Heart left ventricle (tissue), 16 donors: ENCODE measurements at places on chromosomes 3 and 15.

DNA sequence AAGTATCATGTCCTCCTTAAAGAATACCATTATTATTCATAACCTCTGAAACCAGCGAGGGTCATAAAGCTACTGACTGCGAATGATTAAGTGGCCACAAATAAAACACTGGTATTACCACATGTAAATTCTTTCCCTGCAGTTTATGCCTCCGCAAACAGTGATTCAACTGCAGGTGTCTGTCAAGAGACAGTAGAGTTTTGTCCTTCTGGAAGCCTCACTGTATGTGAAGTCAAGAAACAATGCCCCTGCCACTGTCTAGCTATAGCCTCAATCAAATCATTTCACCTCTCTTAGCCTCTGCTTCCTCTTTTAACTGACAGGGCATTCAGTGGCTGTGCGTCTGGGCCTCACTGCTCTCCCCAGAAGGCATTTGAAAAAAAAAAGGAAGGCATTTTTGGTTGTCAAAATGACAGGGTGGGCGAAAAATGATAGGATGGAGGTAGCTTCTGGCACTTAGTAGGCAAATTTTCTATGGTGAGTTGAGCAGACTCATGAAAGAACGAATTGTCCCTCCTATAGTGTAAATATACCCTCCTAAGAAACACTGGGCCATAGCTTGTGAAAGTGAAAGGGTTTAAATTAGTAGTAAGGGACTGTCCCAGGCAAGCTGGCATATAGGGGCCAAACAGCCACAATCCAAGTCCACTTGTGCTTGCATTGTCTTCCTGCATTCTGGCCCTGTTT, 66.7 kb downstream of the FILIP1L start:
- DNase-seq: no peak

GRCh38 chr3:188822411-188822810, 349.4 kb upstream of the TPRG1 start:
- no peak for DNase-seq

GRCh38 chr15:67997996-67998395, 56.1 kb upstream of the PIAS1 start:
- no peak for DNase-seq

DNA sequence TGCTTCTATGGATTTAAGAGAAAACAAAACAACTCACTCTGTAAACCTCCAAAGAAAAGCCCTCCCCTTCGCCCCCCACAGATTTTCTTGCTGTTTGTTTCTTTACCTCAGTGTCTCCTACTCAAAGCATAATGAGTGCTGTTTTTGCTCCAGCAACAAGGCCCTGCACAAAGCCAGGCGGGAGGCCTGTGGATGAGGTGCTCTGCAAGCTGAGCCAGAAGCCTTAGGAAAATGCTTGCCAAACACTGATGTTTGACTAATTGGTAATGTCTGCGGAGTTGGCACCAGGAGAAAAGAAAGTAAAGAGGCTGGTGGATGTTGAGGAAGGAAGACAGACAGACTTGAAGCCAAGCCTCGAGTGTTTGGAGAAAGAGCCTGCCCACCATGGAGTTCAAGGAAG, 99.7 kb downstream of the RARB start:
- no peak for DNase-seq

GRCh38 chr3:184601576-184602371, 40.2 kb downstream of the EPHB3 start:
- DNase-seq: no peak

DNA sequence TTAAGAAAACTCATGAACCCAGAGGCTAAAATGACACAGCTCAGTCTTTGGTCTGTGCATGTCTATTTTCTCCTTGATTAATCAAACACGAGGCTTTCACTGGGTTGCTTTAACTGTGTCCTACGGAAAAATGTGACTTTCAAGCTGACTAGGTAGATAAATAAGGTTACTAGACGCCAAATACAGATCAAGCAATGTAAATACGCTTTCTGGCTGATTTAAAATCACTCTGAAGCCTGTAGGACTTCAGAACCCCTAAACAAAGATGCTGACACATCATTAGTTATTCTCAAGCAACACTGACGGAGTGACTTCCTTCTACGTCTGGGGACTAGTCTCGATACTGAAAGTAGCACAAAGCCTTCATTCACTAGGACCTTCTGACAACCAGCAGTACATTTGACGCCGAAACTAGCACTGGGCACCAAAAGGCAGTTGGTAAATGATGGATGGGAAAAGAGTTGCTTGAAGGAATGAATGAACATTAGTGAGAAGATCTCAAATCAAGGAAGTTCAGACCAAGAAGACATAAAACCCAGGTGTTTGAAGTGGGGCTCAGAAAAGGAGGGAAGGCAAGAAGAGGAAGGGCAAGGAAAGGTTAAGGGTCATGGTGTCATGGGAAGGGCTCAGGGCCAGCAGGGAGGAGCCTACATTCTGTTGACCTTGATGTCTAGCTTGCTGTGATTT, 67.1 kb upstream of the CDV3 start:
- no peak for DNase-seq
